ENCODE measurements at places on chromosomes 11 and 22.
A peak's percentile ranks its signal among the peaks of the same experiment; 100 is the strongest.

GRCh38 chr11:1504581-1505290 is 18.2 kb upstream of the MOB2 start:
- DNase-seq, result no peak

GRCh38 chr11:63970902-63971301 is 3.5 kb upstream of the COX8A start:
- DNase-seq, result no peak

DNA sequence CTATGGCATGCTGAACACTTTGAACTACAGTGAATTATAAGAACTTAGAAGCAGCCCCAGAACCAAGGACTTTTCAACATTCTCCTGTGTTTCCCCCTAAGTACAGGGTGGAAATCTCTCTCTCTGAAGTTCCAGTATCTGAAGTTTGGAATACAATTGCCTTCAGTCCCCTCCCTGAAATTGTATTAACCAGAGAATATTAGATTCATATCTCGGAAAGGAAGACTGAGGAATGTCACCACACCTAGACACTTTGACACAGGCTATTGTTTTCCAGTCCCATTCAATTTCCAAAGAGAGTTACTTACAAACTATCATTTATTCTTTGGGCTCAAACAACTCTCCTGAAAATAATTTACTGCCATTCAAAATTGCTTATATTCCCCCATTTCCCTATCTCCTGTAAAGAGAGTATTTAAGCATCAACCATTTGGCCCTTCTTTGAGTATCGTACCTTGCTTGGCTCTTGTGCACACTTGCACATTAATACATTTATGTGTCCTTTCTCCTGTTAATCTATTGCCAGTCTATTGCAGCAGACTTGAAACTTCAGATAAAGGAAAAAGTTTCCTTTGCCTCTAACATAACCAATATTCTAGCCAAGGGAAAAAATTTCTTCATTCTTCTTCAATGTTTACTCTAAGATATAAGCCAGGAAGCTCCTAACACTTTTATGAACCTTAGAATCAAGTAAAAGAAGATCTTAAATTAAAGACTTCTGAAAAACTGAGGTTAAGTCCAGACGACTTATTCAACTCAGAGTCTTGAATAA is 402.4 kb upstream of the DDI1 start:
- no peak for DNase-seq

- DNase-seq, result no peak
Observed at GRCh38 chr11:26953770-26954392, 40.0 kb upstream of the FIBIN start.

DNA sequence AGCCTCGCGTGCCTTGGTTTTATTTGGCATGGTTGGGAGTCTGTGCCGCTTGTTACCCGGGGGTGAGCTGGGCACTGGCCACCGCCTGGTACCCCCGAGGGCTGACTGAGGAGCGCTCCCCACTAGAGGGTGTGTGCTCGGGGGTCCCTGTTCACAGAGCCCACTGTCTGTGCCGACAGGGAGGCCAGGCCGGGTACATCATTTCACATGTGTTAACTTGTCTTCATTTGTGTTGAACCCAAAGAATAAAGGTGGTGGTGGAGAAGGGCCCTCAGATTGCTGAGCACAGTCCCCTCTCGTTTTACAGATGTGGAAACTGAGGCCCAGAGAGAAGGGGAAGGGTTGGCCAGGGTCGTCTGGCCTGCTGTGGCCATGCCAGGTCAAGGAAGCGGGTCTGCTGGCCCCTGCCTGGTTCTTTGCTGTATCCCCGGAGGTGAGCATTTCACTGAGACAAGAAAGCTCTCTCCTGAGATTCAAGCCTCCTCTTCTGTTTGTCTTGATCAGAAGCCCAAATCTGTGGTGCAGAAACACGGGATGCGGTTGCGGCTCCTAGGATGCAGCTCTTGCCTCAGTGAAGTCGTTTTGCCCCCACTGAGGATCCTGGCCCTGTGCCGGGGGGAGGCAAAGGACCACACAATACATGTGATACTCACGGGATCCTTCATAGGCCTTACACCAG is 60.8 kb downstream of the FBLN1 start:
- DNase-seq, result no peak

DNA sequence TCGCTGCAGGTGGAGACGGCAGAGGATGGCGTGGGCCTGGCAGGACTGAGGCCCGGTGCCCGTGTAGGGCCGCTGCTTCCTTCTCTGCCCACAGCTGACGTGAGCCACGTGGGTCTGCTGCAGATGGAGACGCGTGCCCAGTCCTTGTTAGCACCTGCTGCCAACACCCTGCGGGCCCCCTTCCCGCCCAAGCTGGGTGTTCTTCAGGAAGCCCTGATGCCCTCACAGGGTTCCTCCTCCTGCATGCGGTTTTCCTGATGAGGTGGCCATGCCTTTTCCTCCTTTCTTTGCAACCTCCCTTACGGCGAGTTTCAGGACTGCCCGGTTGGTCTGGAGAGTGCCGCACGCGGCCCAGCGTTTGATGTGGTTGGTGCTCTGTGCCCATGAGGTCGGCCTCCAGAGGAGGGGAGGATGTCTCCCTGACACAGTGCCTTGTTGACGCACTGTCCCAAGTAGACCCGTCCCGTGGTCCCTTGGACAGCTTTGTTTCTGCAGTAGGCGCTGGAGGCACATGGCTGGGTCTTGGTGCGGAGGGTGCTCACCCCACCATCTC is 44.7 kb downstream of the AP2A2 start:
- no peak for DNase-seq

DNA sequence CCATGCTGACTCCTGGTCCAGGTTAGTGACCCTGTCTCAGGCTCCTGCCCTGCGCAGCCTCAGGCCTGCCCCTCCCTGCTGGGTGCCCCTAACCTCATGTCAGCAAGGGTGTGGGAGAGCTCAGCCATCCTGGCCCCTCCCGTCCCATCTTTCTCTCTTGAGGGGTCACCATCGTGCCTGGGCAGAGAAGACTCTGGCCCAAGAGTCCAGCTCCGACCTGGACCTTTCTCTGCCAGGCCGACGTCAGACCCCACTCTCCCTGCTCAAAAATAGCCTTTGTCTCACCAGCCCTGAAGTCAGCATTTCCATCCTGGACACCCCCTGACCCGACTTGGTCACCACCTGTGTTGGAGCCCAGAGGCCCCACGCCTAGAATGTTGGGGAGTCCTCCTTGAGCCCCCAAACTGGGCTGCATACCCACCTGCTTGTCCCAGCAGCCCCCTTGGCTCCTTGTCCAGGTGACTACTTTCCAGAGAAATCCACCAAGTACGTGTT is 4.9 kb downstream of the SCGB1C1 start:
- peak; percentile 17 for DNase-seq

GRCh38 chr22:22748297-22748743 is 103.9 kb downstream of the GGTLC2 start:
- peak; percentile 35 for DNase-seq

DNA sequence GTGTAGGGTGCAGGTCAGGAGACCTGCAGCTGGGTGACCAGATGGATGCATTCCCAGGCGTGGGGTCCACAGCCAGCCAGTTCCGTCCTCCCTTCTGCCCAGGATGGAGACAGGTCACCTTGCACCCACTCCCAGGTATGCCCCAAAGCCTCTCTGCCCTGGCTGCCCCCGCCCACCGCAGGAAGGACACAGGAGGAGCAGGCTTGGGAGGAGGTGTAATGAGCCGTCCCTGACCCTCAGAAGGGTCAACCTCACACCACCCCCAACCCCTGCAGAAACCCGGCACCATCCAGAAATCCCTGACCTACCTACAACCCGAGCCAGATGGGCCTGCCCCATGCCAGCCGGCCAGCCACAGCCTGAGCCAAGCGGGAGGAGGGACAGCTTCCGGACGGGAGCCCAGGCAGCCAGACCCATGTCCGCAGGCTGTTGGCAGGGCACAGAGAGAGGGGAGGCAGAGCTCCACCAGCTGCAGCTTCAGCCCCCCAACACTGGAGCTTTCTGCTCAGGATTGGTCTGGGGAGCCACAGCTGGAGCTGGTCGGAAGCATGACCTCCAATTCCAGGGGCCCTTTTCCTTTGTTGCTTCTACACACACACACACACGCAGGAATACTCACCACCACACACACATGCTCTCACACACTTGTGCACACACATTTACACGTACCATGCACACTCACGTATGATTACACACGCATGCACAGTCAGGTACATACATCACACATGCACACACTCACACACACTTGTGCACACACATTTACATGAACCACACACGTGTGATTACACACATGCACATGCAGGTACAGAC is 5.3 kb downstream of the IFITM10 start:
- DNase-seq, result peak; percentile 12

GRCh38 chr11:47586098-47586855 is at the start of gene FAM180B:
Gene FAM180B, plus strand, starts transcription at chr11:47586678. Its CDS starts 91 bp downstream, at chr11:47586769.
- no peak for DNase-seq

- no peak for DNase-seq
Observed at GRCh38 chr22:43478621-43479300, 66.9 kb downstream of the MPPED1 start.

GRCh38 chr11:33844236-33844635 is 47.6 kb downstream of the LMO2 start:
- DNase-seq, result no peak

- DNase-seq, result no peak
Observed at GRCh38 chr11:110028921-110029320, 64.3 kb upstream of the ZC3H12C start.

GRCh38 chr22:42760806-42761565 is 40.3 kb upstream of the A4GALT start:
- DNase-seq, result no peak
